NCI-H1417 treated with DMSO at 0.1 percent for 48 hours (cell line): ENCODE measurements at places on chromosomes 16 and 17.

DNA sequence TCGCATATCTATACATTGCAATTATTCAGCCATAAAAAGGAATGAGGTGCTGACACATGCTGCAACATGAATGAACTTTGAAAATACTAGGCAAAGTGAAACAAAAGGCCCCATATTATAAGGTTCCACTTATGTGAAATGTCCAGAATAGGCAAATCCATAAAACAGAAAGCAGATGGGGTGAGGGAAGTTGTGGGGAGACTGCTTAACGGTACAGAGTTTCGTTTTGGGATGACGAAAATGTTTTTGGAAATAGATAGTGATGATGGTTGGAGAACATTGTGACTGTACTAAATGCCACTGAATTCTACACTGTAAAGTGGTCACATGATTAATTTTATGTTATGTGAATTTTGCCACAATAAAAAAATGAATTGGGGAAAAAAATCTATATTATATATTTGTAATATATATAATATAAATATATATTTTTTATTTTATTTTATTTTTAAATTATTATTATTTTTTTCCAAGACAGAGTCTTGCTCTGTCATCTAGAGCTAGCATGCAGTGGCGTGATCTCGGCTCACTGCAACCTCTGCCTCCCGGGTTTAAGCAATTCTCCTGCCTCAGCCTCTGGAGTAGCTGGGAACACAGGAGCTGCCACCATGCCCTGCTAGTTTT lies 4.2 kb upstream of the GNA13 start:
- no peak for DNase-seq

DNA sequence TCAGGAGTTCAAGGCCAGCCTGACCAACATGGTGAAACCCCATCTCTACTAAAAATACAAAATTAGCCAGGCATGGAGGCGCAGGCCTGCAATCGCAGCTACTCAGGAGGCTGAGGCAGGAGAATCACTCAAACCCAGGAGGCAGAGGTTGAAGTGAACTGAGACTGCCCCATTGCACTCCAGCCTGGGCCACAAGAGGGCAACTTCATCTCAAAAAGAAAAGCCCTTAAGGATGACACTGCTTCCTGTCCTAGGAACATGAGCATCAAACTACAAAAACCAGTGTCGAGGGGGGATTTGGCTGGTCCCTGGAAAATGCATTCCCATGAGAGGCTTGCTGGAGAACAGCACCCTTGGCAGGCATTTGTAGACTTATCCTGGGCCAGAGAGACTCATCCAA lies 449.5 kb upstream of the PSMD7 start:
- DNase-seq: no peak

GRCh38 chr17:17710728-17711541 lies 29.7 kb downstream of the RAI1 start:
- no peak for DNase-seq

GRCh38 chr16:73220836-73221235 lies 172.9 kb upstream of the ZFHX3 start:
- no peak for DNase-seq

- DNase-seq: no peak
These were observed 214.2 kb upstream of the GSE1 start for GRCh38 chr16:85398688-85399582.

- no peak for DNase-seq
These were observed 111.7 kb upstream of the COX10 start for GRCh38 chr17:13957636-13958035.

GRCh38 chr17:45144199-45145034 lies 3.9 kb upstream of the HEXIM1 start:
- DNase-seq: no peak

DNA sequence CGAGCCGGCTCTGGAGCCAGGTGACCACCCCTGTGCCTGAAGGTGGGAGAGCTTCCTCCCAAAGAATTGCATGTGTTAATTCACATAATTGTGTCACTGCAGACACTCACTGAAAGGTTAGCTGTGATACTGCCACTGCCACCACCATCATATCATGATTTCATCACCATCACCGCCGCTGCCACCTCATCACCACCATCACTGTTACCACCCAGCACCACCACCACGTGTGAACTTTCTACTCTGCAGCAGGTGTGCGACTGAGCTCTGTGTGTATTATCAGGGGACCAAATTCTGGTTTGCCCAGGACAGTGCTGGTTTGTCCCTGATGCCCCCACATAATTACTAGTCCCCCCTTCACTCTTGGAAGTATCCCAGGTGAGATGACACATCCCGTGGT lies 15.2 kb downstream of the BCAR1 start:
- DNase-seq: no peak

GRCh38 chr17:76630151-76630550 lies 13.4 kb downstream of the ST6GALNAC1 start:
- no peak for DNase-seq

DNA sequence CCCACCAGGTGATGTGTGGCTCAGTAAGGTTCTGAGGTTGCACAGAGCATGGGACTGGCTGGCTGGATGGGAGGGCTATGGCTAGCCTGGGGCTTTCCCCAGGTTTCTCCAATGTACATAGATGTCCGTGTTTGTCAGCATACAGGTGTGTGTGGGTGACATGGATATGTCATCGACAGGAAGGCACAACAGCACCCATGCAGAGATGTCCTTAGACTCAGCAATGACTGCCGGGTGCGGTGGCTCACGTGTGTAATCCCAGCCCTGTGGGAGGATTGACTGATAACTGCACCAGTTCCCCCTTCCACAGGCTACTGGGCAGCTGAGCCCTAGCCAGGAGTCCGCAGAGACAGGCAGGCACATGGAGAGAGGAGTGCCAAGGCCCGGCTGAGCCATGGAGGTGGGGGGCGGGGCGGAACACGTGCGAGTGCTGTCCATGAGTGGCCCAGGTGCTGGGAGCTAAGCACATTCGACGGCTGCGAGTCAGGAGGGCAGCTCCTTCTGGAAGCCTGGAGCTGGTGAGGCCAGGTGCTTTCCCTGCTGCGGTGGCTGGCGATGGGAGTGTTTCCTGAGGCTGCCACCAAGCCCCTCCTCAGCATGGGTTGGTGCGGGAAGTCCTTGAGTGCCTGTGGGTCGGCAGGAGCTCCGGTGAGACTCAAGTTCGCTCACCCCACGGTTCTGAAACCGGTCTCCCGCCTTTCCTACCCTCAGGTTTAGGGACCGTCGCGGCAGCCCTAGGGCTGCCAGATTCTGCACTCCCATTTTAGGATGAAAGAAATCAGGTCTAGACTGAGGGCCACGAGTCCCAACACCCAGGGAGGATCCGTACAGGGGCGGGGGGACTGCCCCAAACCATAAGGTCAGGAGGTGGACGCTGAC lies 858 bp upstream of the ASPSCR1 start:
- peak; percentile 24 for DNase-seq
